ENCODE measurements at places on chromosomes 6 and 20.
A peak's percentile ranks its signal among the peaks of the same experiment; 100 is the strongest.

- no peak for DNase-seq
Measured at GRCh38 chr6:21999741-22000140, 297.1 kb downstream of the PRL start.

DNA sequence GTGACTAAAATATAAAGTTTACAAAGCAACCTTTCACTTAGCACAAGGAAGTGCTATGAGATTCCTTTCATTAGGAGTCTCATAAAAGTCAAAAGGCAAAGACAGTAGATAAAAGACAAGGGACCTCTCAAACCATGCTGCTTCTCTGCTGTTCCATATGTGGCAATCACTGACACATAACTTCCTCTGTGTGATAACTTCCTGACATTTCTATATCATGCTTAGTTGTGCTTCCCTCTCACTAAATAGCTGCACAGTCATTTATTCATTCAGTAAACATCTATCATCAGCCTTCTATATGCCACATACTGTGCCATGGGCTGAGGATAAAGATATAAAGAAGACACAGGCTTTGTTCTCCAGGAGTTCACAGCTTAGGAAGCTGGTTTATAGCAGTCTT, 214.8 kb upstream of the GRIK2 start:
- no peak for DNase-seq

- no peak for DNase-seq
Measured at GRCh38 chr6:29424575-29424974, 9.8 kb downstream of the OR12D1 start.

- no peak for DNase-seq
Measured at GRCh38 chr6:1016329-1017302, 295.3 kb upstream of the FOXQ1 start.

GRCh38 chr6:117552618-117553017, 49.7 kb downstream of the GOPC start:
- no peak for DNase-seq

GRCh38 chr6:28757429-28758045, 166.2 kb downstream of the TRIM27 start:
- no peak for DNase-seq

DNA sequence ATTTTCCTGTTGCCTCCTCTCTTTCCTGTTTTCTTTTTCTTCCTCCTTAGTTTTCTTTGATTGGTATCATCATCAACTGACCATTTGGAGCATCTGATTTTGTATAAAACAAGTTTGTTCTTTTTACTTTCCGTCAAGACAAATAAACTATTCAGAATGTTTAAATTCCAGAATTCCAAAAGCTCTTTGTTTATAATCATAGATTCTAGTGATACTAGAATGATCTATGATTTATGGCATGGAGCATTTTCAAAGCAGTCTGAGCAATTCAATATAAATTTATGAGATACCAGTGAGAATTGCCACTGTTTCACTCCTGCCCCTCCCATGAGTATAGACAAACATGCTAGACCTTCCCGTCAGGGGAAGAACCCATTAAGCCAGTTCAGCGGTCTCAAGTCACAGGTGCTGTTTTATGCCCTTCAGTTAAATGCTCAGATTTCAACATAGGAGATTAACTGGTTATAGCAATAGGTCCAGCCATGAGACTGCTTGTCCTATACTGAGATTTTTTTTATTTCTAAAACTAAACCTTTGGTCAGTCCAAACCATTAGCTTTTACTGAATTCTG, 60.7 kb downstream of the GRIK2 start:
- no peak for DNase-seq

- no peak for DNase-seq
Measured at GRCh38 chr20:8272766-8273165, 140.7 kb downstream of the PLCB1 start.

DNA sequence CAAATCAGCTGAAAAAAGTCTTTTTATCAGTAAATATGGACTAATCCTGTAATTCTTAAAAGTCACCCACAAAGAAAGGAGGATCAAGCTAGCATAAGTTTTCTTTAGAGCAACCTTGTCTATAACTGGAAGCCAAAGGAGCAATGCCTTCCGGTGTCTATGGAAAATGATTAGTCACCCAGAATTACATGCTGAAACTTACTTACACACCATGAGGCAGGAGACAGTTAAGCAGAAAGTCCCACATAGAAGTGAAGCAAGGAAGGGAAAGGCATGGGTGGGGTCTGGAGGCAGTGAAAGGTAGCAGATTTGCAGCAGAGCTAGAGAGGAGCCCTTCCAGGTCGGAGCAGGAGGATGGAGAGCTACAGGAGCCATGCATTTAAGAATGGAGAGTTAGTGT, 153.7 kb upstream of the RIPOR2 start:
- no peak for DNase-seq

GRCh38 chr6:167746975-167747374, 79.7 kb upstream of the AFDN start:
- DNase-seq = no peak

- DNase-seq = no peak
Measured at GRCh38 chr6:43665376-43665775, 20.5 kb downstream of the RSPH9 start.

DNA sequence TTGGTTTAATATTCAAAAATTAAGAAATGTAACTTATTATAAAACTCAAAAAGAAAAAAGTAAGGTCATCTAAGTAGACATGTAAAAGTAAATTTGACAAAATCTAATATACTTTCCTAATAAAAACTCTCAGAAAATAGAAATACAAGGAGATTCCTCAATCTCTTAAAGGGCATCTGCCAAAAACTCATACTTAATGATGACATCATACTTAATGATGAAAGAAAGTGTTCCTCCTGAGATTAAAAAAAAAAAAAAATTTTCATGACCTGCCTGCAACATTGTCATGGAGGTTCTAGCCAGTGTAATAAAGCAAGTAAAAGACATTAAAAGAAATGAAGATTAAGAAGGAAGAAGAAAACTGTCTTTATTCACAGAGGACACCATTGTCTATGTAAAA, 325.7 kb upstream of the BTBD3 start:
- no peak for DNase-seq

DNA sequence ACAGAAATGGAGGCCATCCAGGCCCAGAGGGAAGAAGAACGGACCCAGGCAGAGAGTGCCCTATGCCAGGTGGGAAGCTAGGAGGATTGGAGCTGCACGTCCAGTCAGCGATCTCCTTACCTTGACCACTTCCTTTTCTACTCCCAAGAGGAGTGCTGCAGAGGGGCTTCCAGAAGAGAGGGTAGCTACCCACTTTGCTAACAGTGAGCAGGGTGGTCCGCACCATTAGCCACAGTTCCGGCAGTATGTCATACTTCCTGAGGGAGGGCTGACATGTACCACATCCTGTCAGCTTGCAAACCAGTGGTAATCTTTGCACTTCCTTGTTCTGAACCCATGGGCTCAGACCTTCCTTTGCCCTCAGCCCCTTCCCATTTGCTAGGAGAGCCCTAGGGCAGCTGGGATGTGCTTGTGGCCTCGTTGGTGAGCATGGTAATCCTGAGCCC, 35.4 kb downstream of the CEP250 start:
- DNase-seq = peak; percentile 43

- DNase-seq = no peak
Measured at GRCh38 chr6:83860359-83860755, 868 bp downstream of the CYB5R4 start.

DNA sequence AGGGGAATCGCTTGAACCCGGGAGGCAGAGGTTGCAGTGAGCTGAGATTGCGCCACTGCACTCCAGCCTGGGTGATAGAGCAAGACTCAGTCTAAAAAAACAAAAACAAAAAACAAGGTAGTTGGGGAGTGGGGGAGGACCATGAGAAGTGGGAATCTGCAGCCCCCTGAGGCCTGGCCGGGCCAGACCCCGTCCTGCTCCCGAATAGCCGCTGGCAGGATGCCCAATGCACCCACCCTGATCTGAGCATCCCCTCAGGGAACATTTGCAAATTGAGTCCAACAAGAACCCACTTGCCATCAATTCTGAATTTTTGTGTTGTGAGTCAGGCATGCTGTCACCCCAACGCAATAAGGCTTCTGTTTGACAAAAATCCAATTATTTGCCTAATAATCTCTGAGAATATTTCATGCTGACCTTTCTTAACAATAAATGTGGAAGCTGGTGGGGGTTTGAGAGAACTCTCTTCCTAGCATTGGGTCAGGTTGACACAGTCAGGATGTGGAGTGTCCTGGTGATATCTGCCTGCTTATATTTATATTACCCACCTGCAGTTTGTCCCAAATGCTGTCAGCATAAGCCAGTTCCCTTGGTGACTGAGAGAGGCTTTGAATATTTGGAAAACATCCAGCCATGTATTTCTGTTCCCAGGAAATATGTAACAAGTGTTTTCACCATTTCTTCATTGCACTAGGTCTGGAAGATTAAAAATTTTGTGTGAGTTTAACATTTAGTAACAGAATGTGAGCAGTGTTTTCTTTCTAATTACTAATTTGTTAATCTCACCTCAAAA, 28.4 kb upstream of the FRMD1 start:
- no peak for DNase-seq

- DNase-seq = no peak
Measured at GRCh38 chr6:83884523-83884922, 25.0 kb downstream of the CYB5R4 start.

DNA sequence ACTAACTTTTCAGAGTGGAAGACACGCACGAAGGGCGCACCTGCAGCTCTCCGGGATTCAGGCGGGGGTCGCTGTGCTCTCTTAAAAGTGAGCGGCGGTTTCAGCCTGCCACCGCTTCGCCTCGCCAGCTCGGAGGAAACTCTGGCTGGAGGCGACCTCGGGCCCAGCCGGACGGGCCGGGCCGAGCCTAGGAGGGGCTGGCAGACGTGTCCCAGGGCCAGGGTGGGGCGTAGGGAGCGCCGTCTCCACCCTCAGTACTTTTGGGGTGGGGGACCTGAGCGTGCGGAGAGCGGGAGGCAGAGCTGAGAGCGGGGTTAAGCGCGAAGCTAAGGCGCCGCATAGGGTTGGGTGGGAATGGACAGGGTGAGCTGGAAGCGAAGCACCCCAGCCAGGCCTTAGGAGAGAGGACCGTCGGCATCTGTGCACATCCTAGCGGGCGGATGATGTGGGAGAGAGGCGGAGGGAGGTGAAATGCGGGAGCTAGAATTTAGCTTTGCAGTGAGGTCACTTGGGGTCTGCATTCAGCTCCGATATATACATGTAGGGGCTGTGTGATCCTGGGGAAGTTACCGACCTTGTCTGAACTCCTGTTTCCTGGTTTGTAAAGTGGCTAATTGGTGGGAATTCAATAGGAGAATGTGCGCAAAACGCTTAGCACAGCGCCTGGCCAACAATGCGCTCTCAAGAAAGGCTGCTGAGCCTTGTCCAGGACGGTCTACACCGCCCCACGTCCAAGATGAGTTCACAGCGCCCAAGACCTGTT, 6.5 kb upstream of the TFAP2A start:
- no peak for DNase-seq

DNA sequence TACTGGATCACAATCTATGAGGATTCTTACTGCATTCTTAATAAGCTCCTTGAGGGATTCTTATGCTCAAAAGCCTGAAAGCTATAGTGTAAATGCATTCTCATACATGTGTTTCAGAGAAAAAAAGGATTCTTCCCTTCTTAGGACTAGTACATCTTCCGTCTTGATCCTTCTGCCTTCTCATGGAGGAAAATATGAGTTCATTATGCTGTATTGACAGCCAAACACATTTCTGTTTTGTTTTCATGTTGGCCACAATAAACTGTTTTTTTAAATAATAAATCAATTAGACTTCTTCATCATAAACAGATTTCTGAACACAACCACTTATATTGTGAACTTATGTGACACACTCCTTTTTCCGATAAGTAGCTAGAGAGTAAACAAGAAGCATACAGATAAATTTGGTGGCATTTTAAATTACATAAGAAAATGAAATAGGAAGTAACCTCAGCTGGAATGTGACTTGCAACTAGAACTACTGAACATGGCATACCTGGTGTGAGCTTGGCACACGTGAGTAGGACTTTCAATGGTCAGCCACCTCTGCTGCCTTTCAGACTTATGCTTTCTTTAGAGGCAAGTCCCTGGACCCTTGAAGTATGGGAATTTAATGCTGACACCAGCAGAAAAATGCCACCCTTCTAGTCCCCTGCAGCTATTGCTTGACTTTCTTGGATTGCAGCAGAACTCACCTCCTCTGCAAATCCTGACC, 350.4 kb downstream of the BCKDHB start:
- DNase-seq = no peak

GRCh38 chr20:53918949-53919361, 151.4 kb downstream of the BCAS1 start:
- no peak for DNase-seq

DNA sequence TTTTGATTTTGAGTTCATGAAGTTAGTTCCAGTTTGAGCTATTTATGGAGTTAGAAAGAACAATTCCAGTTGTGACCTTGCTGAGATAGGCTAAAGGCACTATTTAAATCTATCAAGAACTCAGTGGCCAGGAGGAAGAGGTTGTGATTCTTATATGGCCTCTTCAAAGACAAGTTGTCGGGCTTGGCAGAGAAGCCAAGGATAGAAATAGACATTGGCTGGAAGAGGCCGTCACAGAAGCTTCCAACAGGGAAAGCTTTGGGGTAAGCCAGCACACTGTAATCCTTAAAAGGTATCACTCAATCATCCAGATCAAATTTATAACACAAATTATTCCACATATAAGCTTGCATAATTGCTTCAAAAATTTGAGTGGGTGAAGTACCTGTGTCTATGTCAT, 286.1 kb downstream of the SYNE1 start:
- no peak for DNase-seq

- DNase-seq = no peak
Measured at GRCh38 chr20:48812600-48813445, 15.0 kb downstream of the PREX1 start.

DNA sequence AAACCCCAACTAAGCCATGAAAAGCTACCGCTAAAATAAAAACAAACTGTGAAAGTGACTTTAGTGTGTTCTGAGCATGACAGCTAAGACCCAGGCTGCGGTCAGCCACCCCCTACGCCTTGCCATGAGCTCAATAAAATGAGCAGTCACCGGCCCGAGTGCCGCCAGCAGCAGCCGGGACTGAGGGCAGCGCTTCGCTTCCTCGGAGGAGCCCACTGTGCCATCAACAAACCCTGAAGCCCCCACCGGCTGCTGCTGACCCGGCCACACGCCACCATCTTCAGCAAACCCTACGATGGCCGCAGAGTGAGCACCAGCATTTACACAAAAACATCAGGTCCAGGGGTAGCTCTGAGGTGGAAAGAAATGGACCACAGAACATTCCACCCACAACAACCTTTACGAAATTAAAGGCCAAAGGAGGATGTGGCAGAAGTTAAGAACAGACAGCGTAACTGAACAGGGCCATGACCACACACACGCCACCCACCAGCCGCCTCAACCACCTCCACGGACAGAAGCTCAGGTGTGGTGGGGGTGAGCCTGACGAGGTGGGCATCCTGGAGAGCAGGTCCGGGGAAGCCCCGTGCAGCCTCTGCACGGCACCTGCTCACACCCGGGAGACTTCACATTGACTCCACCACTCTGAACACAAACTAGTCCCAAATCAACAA, 67.0 kb downstream of the THBS2 start:
- DNase-seq = no peak

DNA sequence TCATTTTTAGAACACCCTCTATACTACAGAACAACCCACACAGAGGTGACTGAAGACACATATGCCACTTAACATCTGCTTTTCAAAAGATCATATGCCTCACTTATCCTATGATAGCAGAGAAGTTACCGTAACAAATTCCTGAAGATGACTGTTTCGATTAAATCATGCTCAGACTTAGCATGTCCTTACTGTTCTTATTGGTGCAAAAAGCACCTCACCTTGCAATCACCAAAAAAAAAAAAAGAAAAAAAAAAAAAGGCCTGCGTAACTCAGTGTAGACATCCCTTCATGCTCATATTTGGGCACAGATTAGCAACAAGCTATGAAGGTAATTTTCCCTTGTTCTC, 17.7 kb upstream of the DST start:
- no peak for DNase-seq

Data from stimulated activated CD4-positive, alpha-beta T cell treated with anti-CD3 and anti-CD28 coated beads, Interleukin-4, amount 100 ng/mL, for 1 hour (primary cell).